Stimulated activated CD4-positive, alpha-beta T cell treated with anti-CD3 and anti-CD28 coated beads, TNF-alpha, amount 100 ng/mL, for 24 hours (primary cell): ENCODE measurements at places on chromosomes 6 and 20.
A peak's percentile ranks its signal among the peaks of the same experiment; 100 is the strongest.

DNA sequence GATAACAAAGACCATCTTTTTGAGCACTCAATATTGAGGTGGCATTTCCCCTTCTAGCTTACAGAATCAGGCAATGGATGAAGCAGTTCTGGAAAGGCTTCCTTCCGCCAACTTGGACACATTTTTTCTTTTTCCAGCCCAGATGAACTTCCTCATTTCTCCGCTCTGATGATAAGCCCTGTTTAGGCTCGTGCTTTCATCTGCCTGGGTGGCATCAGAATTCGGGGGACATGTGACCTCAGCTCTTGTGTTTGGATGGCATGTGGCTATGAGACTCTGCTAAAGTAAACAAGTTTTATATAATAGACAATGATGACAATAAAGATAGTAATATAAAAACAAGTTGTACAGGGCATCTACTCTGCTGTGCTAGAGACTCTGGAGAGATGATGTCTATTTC is 796.7 kb downstream of the DHX35 start:
- DNase-seq = no peak

- DNase-seq = no peak
Measured at GRCh38 chr6:150835620-150836019, 29.9 kb upstream of the MTHFD1L start.

GRCh38 chr6:108559884-108560462 is 744 bp upstream of the FOXO3 start:
- peak; percentile 15 for DNase-seq

DNA sequence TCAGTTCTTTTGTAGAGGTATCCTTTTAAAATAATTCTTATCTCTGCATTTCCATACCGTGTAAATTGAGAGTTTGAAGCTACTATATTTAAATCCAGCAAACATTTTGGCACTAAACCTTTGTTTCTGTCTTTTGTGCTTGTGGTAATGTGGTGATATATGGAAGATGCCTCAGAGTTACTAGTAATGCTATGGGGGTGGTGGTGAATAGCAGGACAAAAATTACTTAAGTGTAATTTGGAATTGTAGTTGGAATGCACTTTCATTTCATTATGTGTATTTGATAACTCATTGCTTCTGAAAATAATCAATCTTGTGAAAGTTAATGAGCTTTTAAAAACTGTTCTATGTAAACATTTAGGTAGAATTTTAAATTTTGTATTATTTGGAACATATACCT is 404.5 kb downstream of the PHF3 start:
- no peak for DNase-seq

- DNase-seq = no peak
Measured at GRCh38 chr6:105429676-105430075, 26.8 kb upstream of the PREP start.

- DNase-seq = no peak
Measured at GRCh38 chr20:46618316-46619100, 32.8 kb downstream of the SLC13A3 start.

- no peak for DNase-seq
Measured at GRCh38 chr20:25280574-25281535, 33.0 kb downstream of the PYGB start.

GRCh38 chr6:84623956-84624680 is 140.3 kb downstream of the TBX18 start:
- no peak for DNase-seq

- DNase-seq = no peak
Measured at GRCh38 chr6:140909156-140909555, 1223.6 kb upstream of the GJE1 start.

DNA sequence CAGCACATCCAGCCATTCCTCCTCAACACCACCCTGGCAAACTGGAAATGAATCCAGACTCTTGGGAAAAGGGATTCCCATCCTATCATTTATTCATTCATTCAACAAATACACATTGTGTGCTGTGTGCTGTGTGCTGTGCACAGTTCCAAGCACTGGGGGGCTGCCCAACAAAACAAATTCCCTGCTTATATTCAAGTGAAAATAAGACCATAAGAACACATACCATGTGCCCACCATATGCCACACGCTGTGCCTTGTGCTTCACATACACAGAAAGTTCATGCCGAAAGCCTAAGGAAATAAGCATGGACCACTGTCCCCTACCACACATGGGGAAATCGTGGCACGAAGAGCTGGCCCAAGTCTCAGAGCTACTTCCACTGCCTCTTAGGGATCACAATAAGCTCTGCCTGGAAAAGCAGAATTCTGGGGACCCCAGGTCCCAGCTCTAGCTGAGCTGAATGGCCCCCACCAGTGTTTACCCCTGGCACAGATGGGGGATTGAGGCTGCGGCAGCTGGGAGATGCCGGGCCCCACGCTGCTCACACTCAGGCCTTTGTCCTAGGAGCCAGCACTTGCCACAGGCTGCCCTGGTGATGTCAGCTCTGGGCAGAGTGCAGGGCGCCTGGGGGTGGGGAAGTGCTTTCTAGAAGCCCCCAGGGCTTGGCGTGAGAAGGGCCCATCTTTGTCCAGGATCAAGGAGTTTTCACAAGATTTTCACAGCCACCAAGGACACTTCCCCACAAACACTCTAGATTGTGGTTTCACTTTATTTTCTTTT is 99.6 kb downstream of the PREX1 start:
- no peak for DNase-seq

DNA sequence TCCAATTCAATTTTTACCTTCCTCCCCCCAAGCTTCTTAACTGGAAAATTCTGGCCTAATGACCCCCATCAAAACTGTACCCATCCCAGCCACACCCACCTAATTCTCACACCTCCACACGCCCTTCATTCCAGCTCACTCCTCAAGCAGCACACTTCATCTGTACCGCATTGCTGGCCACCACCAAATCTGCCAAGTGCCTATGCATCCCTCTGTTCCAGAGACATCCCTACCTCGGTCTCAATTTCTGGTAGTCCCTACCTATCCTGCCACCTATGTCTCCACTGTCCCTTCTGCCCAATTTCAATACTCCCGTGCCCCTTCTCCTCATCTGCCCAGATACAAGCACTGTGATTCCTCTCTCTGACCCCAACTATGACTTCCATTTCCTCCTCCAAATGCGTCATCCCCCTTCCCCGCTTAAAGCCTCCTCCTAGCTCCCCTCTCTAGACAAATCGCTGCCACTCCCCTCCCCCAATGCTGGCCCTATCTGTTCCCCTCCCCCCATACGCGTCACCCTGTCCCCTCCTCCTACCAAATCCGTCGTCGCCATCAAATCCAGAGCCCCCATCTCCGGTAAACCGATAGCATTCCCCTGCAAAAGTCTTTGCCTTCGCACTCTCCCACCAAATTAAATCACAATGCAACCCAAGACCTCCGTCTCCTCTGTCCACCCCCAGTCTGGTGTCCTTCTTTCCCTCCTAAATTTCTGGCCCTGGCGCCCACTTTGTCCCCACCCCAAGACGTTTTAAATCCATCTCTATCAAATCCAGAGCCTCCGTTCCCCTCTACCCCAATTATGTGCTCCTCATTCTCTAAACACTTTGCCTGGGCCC is 1.2 kb downstream of the MTCH1 start:
- DNase-seq = peak; percentile 17

GRCh38 chr6:215335-216034 is 76.8 kb upstream of the DUSP22 start:
- DNase-seq = peak; percentile 56

GRCh38 chr6:7546020-7546369 is 4.5 kb downstream of the DSP start:
- no peak for DNase-seq

DNA sequence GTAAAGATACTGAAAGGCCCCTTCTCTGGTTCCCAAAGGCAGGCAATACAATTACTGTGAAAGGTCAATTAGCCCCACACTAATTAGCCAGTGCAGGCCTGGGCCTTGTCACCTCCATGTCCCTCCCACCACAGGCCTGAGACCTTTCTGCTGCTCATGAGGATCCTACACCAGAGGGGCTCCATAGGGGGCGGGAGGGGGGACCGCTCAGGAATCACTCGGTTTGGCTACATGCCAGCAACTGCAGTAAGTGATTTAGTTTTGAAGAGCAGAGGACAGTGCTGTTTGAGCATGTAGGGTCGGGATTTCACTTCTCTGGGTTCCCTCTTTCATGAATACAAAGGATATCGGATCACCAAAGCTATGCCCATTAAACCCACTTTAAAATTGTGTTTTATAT is 455.6 kb downstream of the PRKN start:
- no peak for DNase-seq

- DNase-seq = no peak
Measured at GRCh38 chr6:100415768-100416167, 49.0 kb downstream of the SIM1 start.

DNA sequence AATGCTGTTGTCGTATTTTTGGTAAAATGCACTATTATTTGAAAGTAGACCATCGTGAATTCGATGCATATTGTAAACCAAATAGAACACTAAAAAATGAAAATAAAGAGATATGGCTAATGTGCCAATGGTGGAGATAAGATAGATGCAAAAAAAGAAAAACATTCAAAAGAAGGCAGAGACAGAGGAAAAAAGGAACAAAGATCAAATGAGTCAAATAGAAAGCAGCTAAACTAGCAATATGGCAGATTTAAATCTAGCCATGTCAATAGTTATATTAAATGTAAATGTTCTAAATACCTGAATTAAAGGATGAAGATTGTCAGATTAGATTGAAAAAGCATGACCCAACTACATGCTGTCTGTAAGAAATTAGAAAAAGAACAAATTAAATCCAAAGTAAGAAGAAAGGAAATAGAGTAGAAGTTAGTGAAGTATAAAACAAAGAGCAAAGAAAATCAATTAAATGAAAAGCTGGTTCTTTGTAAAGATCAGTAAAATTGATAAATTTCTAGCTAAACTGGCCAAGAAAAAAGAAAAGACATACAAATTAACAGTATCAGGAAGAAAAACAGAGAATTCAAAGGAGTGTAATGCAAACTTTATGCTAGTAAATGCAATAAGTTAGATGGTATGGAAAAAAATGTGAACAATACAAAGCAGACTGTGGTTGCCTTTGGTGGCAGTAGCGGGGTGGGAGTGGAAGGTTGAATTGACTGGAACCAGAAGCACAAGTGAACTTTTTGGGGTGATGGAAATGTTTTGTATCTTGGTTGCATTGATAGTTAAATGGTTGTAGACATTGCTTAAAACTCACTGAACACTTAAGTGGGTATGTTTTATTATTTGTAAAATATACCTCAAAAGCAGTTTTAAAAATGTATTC is 44.8 kb downstream of the PTPN1 start:
- DNase-seq = no peak

- no peak for DNase-seq
Measured at GRCh38 chr20:55067158-55067825, 591.9 kb downstream of the DOK5 start.

GRCh38 chr20:5688431-5688972 is 61.7 kb upstream of the SHLD1 start:
- no peak for DNase-seq

DNA sequence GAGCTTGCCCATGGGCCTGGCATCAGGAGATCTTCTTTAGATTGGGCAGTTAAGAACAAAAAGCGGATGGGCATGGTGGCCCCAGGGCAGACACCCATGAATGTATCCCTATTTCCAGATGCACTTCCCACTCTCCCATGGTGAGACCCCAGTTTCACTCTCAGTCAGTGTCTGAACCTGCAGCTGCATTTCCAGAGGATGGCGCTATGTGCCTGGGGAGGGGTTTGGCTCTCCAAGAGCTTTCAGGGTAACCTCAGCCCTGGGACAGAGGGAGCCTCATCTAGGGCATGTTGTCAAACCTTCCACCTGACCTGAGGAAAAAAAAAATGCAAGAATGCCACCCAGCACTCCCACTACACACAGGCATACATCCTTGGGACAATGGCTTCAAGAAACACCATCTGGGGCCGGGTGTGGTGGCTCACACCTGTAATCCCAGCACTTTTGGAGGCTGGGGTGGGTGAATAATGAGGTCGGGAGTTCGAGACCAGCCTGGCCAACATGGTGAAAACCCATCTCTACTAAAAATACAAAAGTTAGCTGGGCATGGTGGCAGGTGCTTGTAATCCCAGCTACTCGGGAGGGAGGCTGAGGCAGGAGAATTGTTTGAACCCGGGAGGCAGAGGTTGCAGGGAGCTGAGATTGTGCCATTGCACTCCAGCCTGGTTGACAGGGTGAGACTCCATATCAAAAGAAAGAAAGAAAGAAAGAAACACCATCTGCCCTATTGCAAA is 1.9 kb downstream of the CST9L start:
- DNase-seq = no peak

DNA sequence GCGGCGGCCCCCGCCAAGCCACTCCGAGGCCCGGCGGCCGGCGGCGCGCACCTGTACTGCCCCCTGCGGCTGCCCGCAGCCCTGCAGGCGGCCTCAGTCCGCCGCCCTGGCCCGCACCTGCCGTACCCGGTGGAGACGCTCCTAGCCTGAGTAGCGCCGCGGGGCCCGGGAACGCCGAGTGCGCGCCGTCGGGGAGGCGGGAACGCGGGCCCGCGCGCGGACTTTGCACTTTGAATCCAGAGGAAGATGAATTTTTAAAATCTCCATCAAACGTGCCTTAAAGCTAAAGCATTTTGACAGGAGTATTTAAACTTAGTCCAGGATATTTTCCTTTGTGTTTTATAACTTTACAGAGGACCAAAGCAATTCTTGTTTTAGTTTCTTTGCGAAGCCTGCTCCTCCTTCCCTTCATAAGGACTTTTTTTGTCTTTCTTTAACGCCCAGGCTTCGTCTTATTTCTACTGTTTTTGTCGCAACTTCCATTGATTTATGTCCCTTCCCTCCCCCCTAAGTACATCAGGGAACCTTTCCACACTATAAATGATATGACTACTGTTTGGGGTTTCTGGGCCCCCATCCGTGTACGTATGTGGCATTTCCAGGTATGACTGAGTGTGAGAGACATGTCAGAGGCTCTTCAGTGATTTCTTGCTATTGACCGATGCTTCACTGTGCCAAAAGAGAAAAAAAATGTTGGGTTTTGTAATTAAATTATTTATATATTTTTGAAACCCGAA is 2.0 kb downstream of the FOXQ1 start:
- DNase-seq = no peak

GRCh38 chr20:50285376-50286173 is 94.9 kb downstream of the CEBPB start:
- DNase-seq = no peak

DNA sequence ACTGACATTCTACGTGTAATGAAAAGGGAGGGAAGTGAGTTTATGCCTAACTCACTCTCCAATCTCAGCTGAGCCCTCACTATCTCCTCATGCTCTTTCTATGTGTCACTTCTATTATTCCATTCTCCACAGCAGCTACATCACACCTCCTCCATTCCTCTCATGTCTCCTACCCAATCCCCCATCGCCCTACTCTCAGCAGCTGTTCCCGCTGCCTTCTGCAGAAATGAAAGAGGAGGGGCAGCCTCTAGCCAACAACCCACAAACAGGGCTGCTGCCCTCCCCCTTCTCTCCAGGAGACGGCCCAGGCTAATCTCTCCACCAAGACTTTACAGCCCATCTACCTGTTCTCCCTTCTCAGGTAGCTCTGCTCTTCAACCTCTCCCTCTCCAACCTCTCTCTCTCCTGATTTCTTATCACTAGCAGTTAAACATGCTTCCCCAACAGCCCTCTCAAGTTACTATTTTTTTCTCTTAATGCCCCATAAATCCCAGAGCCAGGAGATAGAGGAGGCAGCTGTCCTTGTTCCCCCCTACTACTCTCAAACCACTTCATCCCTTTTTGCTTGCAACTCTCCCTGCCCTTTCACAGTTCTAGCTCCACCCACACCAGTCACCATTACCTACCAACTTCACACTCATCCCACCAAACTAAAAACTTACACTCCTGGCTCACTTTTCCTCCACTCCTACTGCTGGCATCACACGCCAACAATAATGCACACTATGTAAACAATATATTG is 136.5 kb downstream of the BTBD9 start:
- DNase-seq = no peak
